Vagina (tissue), 2 donors: ENCODE measurements at places on chromosomes 16 and 17. TPM values are rescaled to one million over a fixed set of nuclear protein-coding genes. Genes with fewer than 3 reads are reported as not detected.

The ADORA2B gene
- total RNA-seq, result 33.4 TPM

The ZNF385C gene
- total RNA-seq, result 0.49 TPM

The ZNF423 gene
- 10.3 TPM for total RNA-seq

The PMFBP1 gene
- total RNA-seq, result not detected

The SDK2 gene
- total RNA-seq, result 1.7 TPM

DNA sequence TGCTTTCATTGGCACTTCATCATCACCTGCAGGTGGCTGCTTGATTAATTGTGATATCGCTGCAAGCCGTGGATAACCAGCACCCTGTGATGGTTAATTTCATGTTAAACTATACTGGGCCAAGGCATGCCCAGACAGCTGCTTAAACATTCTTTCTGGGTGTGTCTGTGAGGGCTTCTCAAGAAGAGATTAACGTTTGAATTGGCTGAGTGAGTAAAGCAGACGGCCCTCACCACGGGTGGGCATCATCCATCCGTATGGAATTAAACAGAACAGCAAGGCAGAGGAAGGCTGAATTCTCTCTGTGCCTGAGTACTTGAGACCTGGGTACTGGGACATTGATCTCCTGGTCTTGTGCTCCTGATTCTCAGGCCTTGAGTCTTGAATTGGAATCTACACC lies 7.1 kb upstream of the ZNF213 start:
- no peak for DNase-seq
- no peaks in the 10 kb centered on the region for H3K27me3 ChIP-seq
- no peaks in the 10 kb centered on the region for H3K36me3 ChIP-seq
- no peak overlapping the region for H3K27ac ChIP-seq
- H3K4me1 ChIP-seq, result peaks cover 49% of the 10 kb centered on the region

- H3K27ac ChIP-seq, result no peak overlapping the region
- H3K4me3 ChIP-seq, result no peak overlapping the region
- DNase-seq, result no peak
- H3K36me3 ChIP-seq, result no peaks in the 10 kb centered on the region
- H3K27me3 ChIP-seq, result no peaks in the 10 kb centered on the region
Measured at GRCh38 chr17:72075995-72076677, 44.7 kb upstream of the SOX9 start.

DNA sequence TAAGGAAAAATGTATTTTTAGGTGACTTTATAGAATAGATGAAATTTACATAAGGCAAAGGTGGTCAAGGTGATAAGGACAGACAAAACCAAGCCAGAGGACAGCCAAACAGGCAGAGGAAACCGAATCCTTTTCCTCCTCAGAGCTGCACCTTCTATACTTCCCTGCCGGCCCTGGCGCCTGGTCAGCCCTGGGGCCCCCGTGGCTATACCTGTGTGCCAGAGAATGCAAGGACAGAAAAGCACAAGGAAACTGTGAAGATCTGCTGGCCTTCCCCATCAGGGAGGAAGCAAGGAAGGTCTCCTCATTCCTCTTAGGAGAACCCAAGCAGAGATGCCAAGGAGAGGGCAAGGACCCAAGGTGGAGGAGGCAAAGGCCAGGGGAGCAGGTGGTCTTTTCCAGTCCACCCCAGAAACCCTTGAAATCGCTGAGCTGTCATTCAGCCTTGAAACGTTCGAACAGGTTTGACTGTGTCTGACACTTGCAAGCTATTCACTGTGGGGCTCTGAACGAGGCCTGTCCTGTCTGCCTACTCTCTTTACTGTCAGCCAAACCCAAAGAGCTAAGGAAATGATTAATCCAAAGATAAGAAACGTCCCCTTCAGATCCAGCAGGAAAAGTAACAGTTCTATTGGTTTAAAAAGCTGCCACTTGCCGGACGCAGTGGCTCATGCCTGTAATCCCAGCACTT lies 114.4 kb downstream of the XYLT1 start:
- no peaks in the 10 kb centered on the region for H3K27me3 ChIP-seq
- DNase-seq, result no peak
- no peak overlapping the region for H3K27ac ChIP-seq
